ENCODE measurements at places on chromosomes 16 and 17.

GRCh38 chr17:39765175-39765574, 27.4 kb downstream of the GRB7 start:
- no peak for DNase-seq

GRCh38 chr17:80359422-80360110, 55.4 kb upstream of the ENDOV start:
- no peak for DNase-seq

- no peak for DNase-seq
Observed at GRCh38 chr17:44363613-44364159, at the start of gene FAM171A2. FAM171A2 (minus strand) TSS chr17:44363853; CDS start chr17:44363714, 139 bp downstream.

DNA sequence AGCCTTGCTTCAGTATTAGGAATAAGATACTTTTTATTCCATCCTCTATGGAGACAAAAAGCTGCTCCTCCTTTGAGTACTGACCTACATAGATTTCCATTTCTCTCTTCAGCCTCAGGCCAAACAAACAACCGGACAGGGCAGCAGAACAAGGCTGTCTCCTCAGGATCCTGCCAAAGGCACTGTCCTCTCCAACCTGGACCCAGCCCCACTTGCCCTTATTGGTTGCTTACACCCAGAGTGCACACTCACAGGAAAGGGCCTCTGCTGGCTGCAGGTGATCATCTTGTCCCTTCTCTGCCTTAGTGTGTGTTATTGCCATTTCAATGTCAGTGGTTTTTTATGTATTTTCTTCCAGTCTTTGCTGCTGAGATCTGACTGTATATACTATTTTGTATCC, 26.6 kb downstream of the LIG3 start:
- DNase-seq: no peak

GRCh38 chr17:17151055-17151454, 55.1 kb downstream of the PLD6 start:
- no peak for DNase-seq

GRCh38 chr16:55964923-55965475, 89.8 kb upstream of the CES5A start:
- no peak for DNase-seq

DNA sequence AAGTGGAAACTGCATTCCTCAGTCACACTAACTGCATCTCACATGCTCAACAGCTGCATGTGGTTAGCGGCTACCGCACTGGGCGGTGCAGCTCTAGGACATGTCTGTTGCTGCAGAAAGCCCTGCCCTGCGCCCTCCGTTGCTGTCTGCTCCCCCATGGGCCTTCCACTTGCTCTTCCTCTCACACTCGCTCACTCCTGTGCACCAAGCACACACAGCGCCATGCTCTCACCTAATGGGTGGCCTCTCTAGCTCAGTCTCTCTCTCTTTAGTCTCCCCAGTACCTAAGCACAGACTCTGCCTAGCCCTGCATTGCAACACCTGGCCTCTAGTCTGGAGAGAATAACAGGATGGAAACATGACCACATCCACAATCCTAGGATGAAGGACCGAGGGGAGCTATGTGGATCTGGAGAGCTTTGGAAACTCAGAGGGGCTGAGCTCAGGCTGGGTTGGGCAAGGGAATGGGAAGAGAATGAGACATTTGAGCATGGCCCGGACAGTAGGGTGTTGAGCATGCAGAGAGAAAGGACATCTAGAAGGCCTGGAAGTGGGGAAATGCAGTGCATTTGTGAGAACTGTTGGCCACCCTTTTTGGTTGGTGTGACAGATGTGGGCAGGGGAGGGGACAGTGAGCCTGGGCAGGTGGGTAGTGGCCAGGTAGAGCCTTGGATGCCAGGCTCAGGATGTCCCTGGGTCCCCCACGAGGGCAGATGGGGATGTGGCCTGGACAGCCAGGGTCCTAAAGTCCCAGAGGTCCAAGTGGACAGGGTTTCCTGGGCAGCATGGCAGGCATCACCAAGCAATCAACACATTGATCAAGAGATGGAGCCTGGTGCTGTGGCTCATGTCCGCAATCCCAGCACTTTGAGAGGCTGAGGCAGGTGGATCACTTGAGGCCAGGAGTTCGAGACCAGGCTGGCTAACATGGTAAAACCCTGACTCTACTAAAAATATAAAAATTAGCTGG, 16.1 kb downstream of the SGCA start:
- DNase-seq: no peak

DNA sequence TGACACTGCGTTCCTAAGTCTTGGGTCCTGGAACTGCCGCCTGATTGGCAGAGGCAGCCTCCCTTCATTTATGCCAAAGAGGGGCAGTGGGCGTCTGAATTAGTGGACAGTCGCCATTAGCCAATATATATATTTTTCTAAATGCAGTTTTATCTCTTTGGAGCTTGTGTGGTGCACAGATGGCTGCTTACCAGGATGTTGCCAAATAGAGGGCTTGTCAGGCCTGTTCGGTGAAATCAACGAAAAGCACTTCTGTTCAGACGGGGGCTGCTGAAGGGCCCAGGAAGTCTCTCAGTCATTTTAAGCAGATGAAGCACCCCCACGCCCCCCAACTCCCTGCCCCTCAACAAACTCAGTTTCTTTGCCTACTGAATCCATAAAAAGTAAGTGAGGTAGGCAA, 66.0 kb downstream of the RAP1GAP2 start:
- DNase-seq: no peak

DNA sequence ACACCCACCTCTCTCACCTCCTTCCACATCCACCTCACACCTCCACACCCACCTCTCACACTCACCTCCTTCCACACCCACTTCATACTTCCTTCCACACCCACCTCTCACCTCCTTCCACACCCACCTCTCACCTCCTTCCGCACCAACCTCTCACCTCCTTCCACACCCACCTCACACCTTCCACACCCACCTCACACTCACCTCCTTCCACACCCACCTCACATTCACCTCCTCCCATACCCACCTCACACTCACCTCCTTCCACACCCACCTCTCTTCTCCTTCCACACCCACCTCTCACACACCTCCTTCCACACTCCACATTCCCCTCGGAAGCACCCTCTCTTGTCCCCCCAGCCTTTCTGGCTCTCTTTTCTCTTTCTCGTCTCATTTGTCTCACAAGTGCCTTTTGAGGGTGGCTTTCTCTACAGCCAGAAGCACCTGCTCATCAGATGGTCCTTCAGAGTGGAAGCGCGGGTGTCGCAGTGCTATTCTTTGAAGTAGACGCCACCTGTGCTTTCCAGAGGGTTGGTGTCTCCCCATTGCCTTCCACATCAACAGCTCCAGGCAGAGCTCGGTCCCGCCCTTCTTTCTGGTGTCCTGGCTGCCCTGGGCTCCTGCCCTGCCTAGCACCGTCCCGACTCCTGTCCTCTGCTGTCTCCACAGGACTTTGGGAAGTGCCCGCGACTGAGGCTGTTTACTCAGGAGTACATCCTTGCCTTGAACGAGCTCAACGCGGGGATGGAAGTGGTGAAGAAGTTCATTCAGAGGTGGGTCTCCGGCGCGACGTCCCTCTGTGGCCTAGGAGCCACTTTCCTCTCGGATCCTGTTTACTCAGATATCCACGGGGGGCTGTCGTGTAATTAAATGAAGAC, 109.4 kb upstream of the PLCG2 start:
- DNase-seq: no peak

DNA sequence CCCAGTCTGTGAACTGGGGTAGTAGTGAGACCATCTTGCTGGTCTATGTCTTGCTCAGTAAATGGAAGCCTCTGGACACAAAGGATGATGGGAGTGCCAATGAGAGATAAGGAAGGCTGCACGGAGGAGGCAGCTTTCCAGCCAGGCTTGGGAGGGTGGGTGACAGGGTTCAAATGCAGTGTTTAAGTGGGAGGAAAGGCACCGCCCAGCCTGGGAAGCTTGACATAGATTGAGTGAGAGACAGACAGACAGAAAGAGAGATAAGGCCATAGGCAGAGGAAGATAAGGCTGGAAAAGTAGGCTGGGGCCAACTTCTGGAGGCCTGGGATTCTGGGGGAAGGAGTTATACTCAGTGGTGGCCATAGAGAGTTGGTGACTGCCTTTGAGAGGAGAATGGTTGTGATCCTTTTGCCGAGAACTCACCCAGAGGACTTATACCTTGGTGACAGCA, 7.2 kb upstream of the COL1A1 start:
- no peak for DNase-seq

- DNase-seq: no peak
Observed at GRCh38 chr16:22664561-22664997, 149.4 kb upstream of the HS3ST2 start.

DNA sequence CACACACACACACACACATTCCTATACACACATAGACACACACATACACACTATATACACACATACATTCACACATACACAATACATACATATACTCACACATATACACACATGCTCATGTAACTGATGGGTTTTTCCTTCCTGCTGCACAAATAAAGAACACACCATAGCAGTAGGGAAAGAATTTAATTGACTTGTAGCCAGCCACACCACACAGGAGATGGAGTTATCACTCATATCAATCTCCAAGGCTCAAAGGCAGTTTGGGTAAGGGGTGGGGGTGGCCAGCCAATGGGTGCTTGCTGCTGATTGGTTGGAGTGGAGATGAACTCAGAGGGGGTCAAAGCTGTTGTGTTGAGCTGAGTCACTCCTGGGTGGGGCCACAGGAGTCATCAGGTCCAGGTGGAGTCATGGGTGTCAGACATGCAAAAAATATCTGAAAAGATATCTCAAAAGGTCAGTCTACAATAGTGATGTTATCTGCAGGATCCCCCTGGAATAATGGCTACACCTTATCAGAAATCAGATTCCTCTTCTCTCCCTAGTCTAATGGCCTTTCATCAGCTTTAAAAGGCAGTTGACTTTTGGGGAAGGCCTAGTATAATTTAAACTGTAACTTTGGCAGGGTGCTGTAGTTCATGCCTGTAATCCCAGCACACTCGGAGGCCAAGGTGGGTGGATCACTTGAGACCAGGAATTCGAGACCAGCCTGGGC, 46.1 kb downstream of the WSB1 start:
- DNase-seq: no peak
